ENCODE measurements at places on chromosomes 3 and 15.
A peak's percentile ranks its signal among the peaks of the same experiment; 100 is the strongest.

DNA sequence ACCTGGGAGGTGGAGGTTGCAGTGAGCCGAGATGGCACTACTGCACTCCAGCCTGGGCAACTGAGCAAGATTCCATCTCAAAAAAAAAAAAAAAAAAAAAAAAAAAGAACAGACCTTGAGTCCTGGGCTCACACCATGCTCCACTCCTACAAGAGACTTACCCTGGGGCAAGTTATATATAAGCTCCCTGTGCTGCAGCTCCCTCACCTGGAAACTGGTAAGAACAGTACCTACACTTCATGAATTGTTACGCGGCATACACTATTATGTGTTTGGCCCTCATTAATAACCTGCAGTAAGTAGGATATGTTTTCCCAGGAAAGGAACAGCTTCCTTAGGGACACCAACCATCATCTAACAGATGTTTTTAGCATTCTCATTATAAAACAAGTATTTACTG, 119.6 kb downstream of the FMN1 start:
- no peak for DNase-seq

DNA sequence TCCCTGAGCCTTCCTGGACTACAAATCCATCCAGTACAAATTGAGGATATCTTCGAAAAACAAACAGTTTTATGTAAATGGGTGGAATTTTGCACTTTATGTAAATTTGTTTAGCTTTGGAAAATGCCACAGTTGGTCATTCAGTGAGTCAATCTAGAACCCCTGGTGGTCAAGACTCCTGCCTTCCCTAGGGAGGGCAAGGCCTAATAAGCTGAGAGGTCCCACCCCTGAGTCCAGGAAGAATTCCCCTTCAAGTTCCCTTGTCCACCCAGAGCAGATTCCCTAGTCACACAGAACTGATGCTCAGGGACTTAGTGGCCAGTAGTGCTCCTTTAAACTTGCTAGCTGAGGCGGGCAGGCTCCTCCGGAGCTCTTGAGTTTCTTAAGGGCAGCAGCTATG, 6.1 kb upstream of the RUBCN start:
- DNase-seq, result no peak

DNA sequence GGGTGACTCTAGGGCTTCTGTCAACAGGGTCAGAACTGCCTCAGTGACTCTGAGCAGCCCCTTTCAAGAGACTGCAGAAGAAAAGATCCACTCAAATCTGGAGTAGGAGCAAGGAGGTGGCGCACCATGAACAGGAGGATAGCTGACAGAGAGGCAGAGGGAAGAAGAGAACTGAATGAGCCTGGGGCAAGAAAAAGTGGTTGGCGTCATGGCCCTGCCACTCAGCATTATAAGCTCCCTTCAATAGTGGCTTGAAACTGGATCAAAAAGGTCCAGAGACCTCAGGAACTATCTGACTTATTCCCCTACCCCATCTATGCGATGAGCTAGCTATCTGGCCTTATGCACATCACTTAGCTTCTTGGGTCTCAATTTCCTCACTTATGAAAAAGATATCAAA, 66.6 kb downstream of the NCEH1 start:
- DNase-seq, result no peak

- DNase-seq, result no peak
These were observed 87.3 kb upstream of the PRR23E start for GRCh38 chr3:127105587-127105986.

DNA sequence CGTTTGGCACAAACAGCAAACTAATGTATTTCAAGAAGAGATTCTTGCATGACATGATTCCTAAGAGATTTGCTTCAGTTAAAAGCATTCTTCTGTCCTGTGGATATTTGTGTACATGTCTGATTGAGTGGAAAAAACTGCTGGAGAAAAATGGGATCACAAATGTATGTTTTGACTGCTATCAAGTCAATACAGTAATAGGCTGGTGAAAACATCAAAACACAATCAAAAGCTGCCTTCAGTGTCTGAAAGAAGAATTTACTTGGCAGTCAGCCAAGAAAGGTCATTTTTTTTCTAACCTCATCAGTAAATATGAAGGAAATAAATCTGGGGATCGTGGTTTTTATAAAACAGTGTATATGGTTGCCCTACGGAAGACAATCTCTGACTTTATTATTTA, 1214.8 kb downstream of the NSUN3 start:
- DNase-seq, result no peak

GRCh38 chr15:27582726-27583410, 516.2 kb downstream of the OCA2 start:
- DNase-seq, result no peak

DNA sequence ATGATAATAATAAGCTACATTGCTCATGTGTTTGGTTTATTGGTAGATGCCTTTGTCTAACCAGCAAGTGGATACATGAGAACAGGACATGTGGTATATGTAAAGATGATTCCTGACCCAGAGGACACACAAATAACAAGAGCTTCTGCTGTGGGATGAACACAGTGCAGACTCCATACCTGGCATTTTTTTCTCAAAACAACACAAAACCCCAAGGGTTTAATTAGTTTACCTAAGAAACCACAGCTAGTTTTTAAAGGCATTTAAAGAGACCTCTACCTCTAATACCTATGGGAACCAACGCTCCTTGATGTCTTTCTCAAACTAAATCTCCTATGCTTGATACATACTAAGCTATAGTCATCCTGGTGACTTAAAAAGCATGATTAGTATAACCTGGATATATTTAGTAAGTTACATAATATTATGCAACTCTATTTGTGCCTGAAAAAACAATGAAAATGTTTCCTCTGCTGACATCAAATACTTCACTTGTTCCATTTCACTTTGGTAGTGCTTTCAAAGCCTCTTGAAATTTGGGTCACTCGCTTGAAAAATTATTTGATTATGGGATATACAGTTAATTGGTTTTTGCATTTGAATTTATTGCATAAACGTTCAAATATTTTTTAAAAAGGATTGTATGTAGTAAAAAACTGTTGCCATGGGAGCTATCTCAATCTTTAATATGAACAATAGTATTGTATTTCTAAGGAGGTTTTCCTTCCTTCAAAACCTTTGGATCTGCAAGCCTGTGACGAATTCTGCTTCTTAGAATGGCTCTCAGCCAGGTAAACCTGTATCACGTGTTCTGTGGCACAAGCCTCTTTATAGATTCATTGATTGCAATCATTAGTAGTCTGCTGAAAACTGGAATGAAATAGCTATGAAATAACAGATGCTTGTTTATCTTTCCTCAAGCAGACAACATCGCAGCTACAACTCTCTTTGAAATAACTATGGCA, 233.0 kb upstream of the KCNMB2 start:
- no peak for DNase-seq

DNA sequence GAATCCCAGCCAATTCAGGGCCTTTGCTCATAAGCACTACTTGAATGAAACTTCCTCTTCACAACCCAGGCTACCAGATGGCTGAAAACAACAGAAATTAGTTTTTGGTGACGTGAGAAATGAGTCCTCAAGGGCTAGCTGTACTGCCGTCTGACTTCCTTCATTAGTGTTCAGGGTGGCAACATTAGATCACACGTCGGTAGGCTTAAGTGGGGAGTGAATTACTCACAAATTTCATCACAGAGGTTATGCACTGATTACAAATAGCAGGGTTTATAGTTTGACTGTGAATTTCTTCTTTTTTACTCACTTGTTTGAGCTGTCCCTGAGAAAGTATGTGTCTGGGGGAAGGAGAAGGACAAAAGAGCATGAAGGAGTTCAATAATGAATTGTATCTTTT, 397.2 kb downstream of the GAP43 start:
- no peak for DNase-seq

DNA sequence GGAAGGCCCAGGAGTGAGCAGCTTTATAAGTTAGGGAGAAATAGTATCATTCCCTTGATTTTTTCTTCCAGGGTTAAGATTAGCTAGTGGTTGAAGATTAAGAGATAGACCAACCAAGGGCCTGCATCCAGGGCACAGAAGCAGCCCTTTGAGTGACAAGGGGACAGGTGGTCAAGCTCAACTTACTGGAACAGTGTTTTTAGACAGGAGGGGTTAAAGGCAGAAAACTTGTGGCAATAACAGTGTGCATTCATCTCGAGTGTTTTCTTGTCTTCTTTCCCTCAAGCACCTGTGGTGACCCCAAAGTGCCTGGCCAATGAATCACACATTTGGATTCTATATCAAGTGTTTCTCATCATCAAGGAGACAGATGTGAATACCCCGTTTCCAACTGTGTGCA, 267.5 kb downstream of the PDCD6IP start:
- DNase-seq, result no peak

DNA sequence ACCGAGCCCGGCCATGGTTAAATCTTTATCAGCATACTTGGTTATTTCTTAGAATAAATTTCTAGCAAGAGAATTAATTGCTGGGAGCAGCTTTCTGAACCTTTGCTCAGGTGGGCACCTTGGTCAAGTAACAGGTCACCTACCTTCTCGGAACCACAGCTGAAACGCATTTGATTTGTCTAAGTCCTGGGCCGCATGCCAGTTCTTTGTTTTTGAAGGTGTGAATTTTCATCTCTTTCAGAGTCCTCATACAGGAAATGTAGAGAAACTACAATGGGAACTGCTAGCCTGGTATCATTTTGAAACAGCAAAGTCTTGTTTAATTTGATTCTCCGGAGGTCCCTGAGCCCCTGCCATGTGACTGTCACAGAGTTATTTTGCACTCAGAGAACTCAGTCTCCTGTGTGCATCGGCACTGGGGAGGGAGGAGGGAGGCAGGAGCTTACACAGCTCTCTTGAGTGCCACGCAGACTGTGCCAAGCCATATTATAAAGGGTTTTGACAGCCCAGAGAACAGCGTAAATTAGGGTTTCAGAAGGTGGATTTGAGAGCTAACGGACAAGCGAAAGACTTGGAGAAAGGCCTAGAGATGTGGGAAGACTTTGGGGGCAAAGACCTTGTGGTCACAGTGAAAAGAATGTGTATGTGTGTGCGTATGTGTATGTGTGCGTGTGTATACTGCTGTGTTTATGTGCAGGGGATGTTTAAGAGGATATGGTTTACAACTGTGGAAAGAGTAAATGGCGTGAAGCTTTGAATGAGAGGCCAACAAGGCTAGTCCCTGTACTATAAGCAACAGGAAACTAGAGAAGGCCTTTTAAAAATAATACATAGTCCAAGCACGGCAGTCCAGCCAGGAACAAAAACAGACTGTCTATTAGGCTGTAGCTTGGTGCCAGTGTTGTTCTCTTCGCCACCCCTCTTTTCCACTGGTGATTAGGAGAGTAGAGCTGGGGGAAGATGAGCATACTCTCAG, 61.8 kb upstream of the ATP13A3 start:
- no peak for DNase-seq

DNA sequence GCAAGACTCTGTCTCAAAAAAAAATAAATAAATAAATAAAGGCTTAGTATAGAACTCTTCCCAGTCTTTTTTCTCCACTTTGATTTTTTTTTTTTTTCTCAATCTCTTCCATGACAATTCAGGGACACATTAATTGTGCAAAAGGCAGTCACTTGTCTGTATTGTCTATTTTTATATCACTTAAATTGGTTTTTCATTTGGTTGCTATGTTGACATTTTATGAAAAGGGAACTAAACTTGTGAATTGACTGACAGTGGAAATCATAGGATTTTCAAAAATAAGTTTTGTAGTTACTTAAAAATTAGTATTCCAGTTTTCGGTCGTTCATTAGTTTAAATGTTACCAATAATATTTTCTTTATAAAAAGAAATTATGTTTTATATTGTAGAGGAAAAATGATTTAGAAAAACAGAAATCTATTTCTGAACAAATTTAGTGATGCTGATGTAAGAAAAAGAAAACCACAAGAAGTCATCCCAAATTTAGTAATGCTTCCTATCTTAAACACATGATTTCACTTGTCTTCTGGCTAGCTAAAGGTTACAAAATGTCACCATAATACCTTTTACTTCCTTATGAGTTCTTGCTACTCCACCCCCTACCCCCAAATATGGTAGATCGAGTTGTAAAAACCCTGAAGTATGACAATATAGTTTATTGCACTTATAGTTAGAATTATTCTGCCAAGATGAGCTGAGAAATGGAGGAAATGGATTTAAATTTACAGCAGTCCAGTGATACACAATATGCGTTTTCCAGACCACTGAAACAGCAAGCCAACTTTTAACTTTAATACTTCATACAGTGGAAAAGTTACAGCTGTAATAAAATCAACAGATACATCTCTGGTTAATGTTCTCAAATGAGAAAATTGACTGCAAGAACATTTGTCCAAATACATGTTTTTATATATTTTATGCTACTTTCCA, 37.0 kb downstream of the PPARG start:
- no peak for DNase-seq

- peak; percentile 95 for DNase-seq
These were observed 108.1 kb downstream of the KLF13 start for GRCh38 chr15:31434588-31435260.

DNA sequence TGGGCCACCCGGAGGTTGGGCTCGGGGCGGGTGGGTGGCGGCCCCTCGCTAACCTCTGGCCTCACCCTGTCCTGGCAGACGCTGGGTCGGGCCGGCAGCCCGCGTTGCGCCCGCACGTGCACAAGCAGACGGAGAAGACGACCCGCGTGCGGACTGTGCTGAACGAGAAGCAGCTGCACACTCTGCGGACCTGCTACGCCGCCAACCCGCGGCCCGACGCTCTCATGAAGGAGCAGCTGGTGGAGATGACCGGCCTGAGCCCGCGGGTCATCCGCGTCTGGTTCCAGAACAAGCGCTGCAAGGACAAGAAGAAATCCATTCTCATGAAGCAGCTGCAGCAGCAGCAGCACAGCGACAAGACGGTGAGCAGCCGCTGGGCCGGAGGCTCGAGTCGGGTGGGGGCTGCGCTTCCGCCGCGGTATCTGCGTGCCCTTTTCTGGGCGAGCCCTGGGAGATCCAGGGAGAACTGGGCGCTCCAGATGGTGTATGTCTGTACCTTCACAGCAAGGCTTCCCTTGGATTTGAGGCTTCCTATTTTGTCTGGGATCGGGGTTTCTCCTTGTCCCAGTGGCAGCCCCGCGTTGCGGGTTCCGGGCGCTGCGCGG, 3.7 kb downstream of the ISL2 start:
- no peak for DNase-seq

GRCh38 chr3:18177271-18177670, 247.9 kb downstream of the SATB1 start:
- no peak for DNase-seq

DNA sequence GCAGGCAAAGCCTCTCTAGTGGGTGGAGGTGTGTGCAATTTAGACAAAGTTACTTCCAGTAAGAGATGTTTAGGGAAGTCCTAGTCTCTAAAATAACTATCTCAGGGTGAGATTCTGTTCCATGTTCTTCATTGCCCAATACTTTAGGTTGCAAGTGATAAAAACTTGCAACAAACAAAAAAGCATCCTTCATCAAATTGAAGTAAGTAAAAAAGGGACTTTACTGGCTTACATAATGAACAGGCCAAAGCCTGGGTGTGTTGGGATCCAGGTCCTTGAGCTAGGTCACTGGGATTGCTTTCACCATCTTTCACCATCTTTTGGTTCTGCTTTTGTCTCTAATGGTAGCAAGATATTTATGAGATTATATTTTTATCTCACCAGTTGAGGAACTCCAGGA, 38.3 kb downstream of the CX3CR1 start:
- DNase-seq, result no peak

- DNase-seq, result no peak
These were observed 23.8 kb upstream of the CNBP start for GRCh38 chr3:129207479-129207878.

All from kidney capillary endothelial cell (primary cell).